AG09319 (cell line): ENCODE measurements at places on chromosomes 4 and X.

- no peak for DNase-seq
Measured at GRCh38 chr4:154722262-154722661, 21.5 kb upstream of the LRAT start.

GRCh38 chrX:24982306-24982965 is 33.3 kb downstream of the ARX start:
- no peak for DNase-seq

GRCh38 chrX:69501429-69501828 is 2.7 kb upstream of the NALF2 start:
- no peak for DNase-seq

- peak; percentile 35 for DNase-seq
Measured at GRCh38 chr4:112348488-112349158, 51.5 kb downstream of the ALPK1 start.

DNA sequence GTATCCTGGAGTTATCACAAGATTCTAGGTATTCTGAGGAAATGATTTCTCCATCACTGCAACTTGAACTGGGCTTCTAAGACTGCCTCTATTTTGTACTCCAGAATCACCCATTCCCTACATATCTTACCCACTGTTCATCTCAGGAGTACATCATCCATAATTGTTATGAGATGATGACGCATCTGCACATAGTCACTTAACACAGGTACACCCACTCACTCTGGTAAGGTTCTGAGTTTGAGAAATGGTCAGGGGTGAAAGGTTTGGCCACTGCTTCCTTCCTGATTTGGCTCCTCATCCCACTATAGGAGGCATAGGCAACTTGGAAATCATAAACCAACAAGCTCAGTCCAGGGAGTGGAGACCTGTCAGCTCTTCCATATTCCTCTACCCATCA is 143.9 kb downstream of the GLRA2 start:
- no peak for DNase-seq

DNA sequence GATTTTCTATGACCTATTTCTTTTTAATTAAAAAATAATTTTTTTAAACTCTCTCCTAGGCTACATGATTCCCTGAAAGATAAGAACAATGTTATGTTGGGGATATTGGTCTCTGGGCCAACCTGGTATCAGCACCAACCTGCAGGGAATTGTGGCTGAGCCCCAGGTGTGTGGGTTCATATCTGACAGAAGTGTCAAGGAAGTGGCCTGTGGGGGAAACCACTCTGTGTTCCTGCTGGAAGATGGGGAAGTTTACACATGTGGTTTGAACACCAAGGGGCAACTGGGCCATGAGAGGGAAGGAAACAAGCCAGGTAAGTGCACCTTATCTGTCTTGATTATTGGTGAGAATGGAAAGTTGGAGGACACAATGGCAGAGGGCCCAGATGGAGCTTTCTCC is 13.5 kb downstream of the HERC3 start:
- no peak for DNase-seq

- no peak for DNase-seq
Measured at GRCh38 chrX:27903960-27904359, 77.3 kb downstream of the DCAF8L1 start.

- no peak for DNase-seq
Measured at GRCh38 chr4:101081695-101082369, 265.5 kb downstream of the PPP3CA start.

GRCh38 chrX:97494756-97495372 is 611.2 kb downstream of the RPA4 start:
- no peak for DNase-seq

DNA sequence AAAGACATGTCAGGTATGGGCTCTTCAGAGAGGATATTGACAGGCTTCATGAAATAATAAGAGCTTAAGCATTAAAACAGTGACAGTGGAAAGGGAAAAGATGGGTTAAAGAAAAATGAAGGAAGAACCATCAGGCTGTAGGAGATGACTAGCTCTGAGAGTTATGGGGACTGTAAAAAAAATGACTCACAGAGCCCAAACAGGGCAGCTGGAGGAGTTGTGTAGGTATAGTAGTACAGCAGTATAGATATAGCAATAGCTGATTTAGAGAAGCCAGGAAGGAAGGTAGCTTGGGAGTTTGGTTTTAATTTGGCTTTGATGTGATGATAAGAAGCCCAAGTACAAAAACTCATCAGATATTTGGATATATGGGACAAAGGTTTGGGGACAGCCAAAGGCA is 66.6 kb downstream of the FREM3 start:
- DNase-seq, result no peak

GRCh38 chr4:173318648-173319211 is 15.4 kb downstream of the HMGB2 start:
- DNase-seq, result no peak

GRCh38 chr4:84317513-84317912 is 181.6 kb downstream of the NKX6-1 start:
- no peak for DNase-seq

GRCh38 chr4:15299627-15300026 is 128.2 kb upstream of the C1QTNF7 start:
- DNase-seq, result no peak

GRCh38 chr4:7261087-7261486 is 68.7 kb downstream of the SORCS2 start:
- no peak for DNase-seq

- DNase-seq, result no peak
Measured at GRCh38 chrX:54194982-54195588, 12.0 kb upstream of the FAM120C start.

- DNase-seq, result no peak
Measured at GRCh38 chr4:37953156-37953555, 7.0 kb upstream of the PTTG2 start.

DNA sequence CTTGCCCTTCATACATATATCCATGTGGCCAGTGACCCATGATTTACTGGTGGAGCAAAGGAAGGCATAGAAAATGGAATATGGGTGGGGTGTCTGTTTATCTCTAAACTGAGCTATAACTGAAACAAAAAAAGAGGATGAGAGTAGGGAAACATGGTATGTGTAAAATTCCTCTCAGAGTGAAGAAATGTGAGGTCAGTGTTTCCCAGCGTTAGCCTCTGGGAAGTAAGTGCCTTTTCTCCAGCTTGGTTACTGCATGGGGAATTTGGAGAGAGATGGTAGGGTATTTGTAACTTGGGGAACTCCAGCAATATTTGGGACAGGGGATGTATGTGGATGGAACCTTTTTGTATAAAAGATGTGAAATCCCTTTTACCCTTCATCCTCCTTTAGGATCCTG is 89.4 kb downstream of the AFF1 start:
- DNase-seq, result no peak

- DNase-seq, result no peak
Measured at GRCh38 chr4:20565075-20565721, 135.1 kb upstream of the PACRGL start.

DNA sequence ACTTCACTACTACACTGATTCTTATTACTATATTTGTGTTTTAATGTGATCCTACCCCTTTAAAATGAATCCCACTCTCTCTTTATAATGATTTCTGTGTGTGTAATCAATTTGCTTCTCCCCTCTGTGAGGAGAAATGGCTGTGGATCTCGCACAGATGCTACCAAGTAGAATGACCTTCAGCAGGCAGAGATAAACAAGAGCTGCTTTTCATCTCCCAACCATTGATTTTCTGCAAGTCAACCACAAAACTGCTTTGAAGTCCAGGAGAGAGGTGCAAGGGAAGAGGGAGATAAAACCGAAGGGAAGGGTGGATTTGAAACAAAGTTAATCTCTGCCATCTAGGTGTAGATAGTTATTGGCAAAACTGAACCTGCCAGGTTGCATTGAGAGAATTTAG is 141.6 kb downstream of the NPNT start:
- no peak for DNase-seq
